T-cell (primary cell): ENCODE measurements at places on chromosomes 5 and 9. TPM values are rescaled to one million over a fixed set of nuclear protein-coding genes. Genes with fewer than 3 reads are reported as not detected.

- H3K27ac ChIP-seq: no peak overlapping the region
- H3K4me3 ChIP-seq: no peak overlapping the region
- H3K36me3 ChIP-seq: no peaks in the 10 kb centered on the region
- H3K4me1 ChIP-seq: no peaks in the 10 kb centered on the region
- no peak for DNase-seq
These were observed 79.3 kb downstream of the BRINP1 start for GRCh38 chr9:119289740-119290433.

GRCh38 chr5:88666761-88667495 lies 216.1 kb downstream of the MEF2C start:
- H3K36me3 ChIP-seq: no peaks in the 10 kb centered on the region
- no peak for DNase-seq
- peak overlapping the region; percentile 33 for H3K4me3 ChIP-seq

- H3K36me3 ChIP-seq: no peaks in the 10 kb centered on the region
- no peak overlapping the region for H3K27ac ChIP-seq
- no peaks in the 10 kb centered on the region for H3K4me1 ChIP-seq
- no peaks in the 10 kb centered on the region for H3K27me3 ChIP-seq
- no peak for DNase-seq
- H3K4me3 ChIP-seq: no peak overlapping the region
These were observed 8.1 kb upstream of the CCDC187 start for GRCh38 chr9:136312009-136312375.

Gene CAMK4
- 243 TPM for total RNA-seq

GRCh38 chr9:92512622-92513021 lies 23.2 kb downstream of the ECM2 start:
- no peaks in the 10 kb centered on the region for H3K36me3 ChIP-seq
- no peak overlapping the region for H3K4me3 ChIP-seq
- no peak overlapping the region for H3K27ac ChIP-seq
- no peaks in the 10 kb centered on the region for H3K4me1 ChIP-seq
- DNase-seq: no peak

DNA sequence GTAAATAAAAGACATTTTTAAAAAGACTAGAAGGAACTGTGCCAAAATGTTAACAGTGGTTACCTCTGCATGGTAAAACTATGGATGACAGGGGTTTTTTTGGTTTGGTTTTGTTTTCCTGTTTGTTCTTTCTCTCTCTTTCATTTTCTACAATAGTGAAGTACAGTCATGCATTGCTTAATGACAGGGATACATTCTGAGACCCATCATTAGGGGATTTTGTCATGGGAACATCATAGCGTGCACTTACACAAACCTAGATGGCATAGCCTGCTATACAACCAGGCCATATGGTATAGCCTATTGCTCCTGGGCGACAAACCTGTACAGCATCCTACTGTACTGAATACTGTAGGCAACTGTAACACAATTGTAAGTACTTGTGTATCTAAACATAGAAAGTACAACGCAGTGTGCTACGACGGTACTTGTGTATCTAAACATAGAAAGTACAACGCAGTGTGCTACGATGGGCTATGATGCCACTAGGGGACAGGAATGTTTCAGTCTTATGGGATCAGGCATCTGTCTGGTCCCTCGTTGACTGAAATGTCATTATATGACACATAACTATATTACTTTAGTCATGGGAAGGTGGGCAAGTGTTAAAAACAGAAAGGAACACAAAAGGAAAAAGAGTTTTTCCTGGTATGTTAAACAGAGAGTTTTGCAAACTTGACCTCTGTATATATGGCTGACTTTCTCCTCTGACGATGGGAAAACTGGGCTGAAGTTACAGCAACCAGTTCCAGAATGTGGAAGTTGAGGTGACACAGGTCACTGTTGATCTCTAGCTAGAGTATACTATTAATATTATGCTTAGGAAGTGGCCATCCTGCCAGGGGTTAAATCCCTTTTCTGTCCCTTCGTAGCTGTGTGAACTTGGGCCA lies 7.4 kb upstream of the ADAM19 start:
- no peaks in the 10 kb centered on the region for H3K36me3 ChIP-seq
- no peaks in the 10 kb centered on the region for H3K27me3 ChIP-seq
- H3K27ac ChIP-seq: no peak overlapping the region
- H3K4me1 ChIP-seq: no peaks in the 10 kb centered on the region

- H3K27me3 ChIP-seq: no peaks in the 10 kb centered on the region
- H3K4me3 ChIP-seq: no peak overlapping the region
- H3K36me3 ChIP-seq: no peaks in the 10 kb centered on the region
- H3K4me1 ChIP-seq: no peaks in the 10 kb centered on the region
- DNase-seq: no peak
These were observed 69.0 kb downstream of the ADAMTSL1 start for GRCh38 chr9:18542837-18543405.

Gene LTC4S
- total RNA-seq: 8.1 TPM

- no peak overlapping the region for H3K4me3 ChIP-seq
- no peaks in the 10 kb centered on the region for H3K27me3 ChIP-seq
- no peaks in the 10 kb centered on the region for H3K36me3 ChIP-seq
- no peak for DNase-seq
These were observed 54.3 kb upstream of the ZSWIM6 start for GRCh38 chr5:61277781-61278180.

GRCh38 chr5:16749626-16750025 lies 132.8 kb upstream of the RETREG1 start:
- no peak for DNase-seq
- H3K36me3 ChIP-seq: no peaks in the 10 kb centered on the region
- H3K27me3 ChIP-seq: no peaks in the 10 kb centered on the region
- no peaks in the 10 kb centered on the region for H3K4me1 ChIP-seq
- H3K4me3 ChIP-seq: no peak overlapping the region
- no peak overlapping the region for H3K27ac ChIP-seq

- no peaks in the 10 kb centered on the region for H3K4me1 ChIP-seq
- peaks cover 5% of the 10 kb centered on the region for H3K27me3 ChIP-seq
These were observed 40.0 kb upstream of the ARSB start for GRCh38 chr5:79025054-79025472.

DNA sequence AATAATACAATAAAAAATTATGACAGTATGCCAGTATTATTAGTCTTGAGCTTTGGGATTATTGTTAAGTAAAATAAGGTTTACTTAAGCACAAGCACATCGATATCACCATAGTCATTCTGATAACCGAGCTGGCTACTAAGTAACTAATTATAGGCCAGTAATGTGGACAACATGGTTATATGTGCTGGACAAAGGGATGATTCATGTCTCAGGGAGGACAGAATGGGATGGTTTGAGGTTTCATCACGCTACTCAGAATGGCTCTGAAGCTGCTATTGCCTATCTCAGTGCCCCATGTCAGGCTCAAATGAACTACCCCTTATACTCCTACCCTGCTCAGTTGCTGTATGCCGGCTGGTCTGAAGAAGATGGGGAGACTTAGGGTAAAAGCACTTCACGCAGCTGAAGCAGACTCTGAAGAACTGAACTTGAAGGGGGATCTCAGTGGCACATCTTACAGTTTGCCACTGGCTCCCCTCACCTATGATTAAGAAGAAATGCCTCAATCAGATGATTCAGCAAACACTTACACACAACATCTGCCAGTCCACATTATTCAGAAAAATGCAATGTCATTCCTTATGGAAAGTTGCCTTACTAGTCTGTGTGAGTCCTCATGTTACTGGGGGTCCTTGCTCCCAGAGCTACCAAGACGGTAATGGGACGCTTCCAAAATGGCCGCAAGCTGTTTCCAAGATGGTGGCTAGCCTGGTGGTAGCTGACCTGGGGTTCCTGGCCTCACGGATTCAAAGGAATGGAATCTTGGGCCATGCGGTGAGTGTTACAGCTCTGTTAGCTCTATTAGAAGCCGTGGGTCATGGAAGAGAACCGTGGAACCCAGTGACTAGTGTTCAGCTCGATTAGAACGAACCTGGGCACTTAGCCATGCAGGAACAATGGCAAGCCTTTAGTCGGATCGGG lies 1098.6 kb downstream of the TAF11L14 start:
- H3K4me1 ChIP-seq: no peaks in the 10 kb centered on the region
- no peak overlapping the region for H3K4me3 ChIP-seq
- no peak overlapping the region for H3K27ac ChIP-seq
- H3K27me3 ChIP-seq: no peaks in the 10 kb centered on the region

Gene FAM221B
- total RNA-seq: not detected

DNA sequence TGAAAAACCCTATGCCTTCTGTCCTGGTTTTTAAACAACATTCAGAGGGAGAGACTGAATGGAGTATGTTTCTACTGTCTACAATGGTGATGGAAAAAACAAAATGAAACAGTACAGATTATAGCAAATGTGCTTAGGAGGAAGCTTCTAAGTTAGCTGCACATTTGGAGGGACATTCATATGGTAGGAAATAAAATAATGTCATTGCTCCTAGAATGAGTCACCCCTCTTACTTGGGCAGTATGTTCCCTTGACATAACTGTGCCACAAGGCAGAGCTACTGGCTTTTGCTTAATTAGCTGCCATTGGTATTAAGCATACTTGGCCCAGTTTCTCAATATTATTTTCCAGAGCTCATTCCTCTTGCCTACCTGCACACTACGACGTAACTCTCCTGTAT lies 128.9 kb downstream of the GDNF start:
- no peaks in the 10 kb centered on the region for H3K27me3 ChIP-seq
- no peak overlapping the region for H3K27ac ChIP-seq
- no peaks in the 10 kb centered on the region for H3K4me1 ChIP-seq
- no peak for DNase-seq
- H3K4me3 ChIP-seq: no peak overlapping the region

DNA sequence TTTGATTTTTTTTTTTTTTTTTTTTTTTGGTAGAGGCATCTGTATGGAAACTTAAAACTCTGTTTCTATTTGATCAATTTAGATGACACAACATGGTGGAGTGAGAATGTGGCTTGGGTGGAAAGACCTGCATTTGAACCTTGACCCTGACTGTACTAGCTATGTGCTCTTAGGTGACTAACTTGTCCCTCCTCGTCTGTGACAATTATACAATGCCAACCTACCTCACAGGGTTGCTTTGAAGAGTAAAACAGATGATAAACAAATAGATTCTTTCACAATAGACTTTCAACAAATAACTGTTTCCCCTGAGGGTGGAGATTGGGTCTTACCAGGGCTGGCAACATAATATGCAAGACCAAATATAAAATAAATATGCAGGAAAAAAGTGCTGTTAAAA lies 109.3 kb downstream of the CRB2 start:
- H3K36me3 ChIP-seq: no peaks in the 10 kb centered on the region
- no peak for DNase-seq
- no peak overlapping the region for H3K4me3 ChIP-seq
- H3K4me1 ChIP-seq: no peaks in the 10 kb centered on the region
- H3K27me3 ChIP-seq: no peaks in the 10 kb centered on the region
- no peak overlapping the region for H3K27ac ChIP-seq

GRCh38 chr5:152177626-152178349 lies 227.3 kb downstream of the NMUR2 start:
- no peaks in the 10 kb centered on the region for H3K27me3 ChIP-seq
- H3K27ac ChIP-seq: no peak overlapping the region
- no peaks in the 10 kb centered on the region for H3K36me3 ChIP-seq
- no peak for DNase-seq
- H3K4me1 ChIP-seq: no peaks in the 10 kb centered on the region
- H3K4me3 ChIP-seq: no peak overlapping the region

Gene NR6A1
- total RNA-seq: 0.39 TPM

DNA sequence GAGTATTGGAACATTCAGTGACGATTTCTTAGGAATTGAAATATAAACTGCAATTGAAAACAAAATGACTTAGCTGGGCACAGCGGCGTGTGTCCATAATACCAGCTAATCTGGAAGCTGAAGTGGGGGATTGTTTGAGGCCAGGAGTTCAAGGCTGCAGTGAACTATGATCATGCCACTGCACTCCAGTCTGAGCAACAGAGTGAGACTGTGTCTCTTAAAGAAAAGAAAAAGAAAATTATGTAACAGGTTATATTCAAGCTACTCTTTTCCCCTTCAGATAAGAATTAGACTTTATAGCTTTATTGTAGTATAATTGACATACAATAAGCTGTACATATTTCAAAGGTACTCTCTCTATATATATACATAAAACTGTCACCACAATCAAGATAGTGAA lies 6.4 kb downstream of the SLC26A2 start:
- no peak overlapping the region for H3K4me3 ChIP-seq
- H3K27me3 ChIP-seq: no peaks in the 10 kb centered on the region
- H3K36me3 ChIP-seq: peaks cover 2% of the 10 kb centered on the region
- H3K27ac ChIP-seq: no peak overlapping the region
- no peak for DNase-seq

DNA sequence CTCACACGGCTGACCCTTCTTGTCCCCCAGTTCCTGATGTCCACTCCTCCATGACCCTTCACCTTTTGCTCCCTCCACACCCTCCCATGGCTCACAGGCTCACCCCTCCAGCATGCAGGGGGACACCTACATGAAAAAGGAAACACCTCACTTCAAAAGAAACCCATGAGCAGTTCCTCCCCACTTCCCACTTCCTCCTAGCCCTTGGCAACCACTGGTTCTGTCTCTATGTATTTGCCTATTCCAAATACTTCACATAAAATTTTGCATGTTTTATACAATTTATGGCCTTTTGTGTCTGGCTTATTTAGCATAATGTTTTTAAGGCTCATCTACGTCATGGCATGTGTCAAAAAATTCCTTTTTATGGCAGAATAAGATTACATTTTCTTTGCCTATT lies 100.2 kb upstream of the S1PR3 start:
- no peak for DNase-seq
- H3K27me3 ChIP-seq: no peaks in the 10 kb centered on the region
- H3K36me3 ChIP-seq: no peaks in the 10 kb centered on the region
- H3K27ac ChIP-seq: no peak overlapping the region

GRCh38 chr5:31192442-31192841 lies 1.0 kb upstream of the CDH6 start:
- no peaks in the 10 kb centered on the region for H3K36me3 ChIP-seq
- H3K4me3 ChIP-seq: no peak overlapping the region
- no peak for DNase-seq
- H3K27me3 ChIP-seq: peaks cover 26% of the 10 kb centered on the region
- no peaks in the 10 kb centered on the region for H3K4me1 ChIP-seq

DNA sequence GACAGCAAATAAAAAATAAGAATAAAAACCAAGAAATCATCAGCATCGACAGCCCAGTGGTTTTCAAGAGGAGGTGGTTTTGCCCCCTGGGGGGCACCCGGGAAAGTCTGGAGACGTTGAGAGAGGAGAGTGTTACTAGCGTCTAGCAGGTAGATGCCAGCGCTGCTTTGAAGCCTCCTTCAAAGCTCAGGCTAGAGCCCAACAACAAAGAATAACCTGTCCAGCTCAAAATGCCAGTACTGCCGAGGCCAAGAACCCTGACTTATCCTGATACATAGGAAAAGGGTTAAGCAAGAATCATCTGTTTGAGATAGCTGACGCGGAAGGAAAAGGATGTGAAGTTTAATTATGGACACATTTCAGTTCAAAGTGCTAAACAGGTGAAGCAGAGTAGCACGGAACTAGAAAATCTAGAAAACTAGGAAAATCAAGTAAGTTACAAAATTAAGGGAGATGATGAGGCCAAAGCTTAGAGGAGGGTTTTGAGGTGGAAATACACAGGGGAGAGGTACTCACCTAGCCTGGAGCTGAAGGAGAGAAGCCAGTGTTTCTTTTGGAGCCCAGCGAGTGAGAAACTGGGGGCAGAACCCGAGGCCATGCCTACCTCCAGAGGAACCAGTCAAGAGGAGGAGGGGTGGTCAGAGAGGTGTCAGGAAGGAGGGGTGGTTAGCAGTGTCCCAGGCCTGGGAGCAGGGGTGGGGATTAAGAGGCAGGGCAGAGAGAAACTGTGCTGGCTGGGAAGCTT lies 121.0 kb upstream of the RETREG1 start:
- no peaks in the 10 kb centered on the region for H3K4me1 ChIP-seq
- H3K27ac ChIP-seq: no peak overlapping the region
- H3K4me3 ChIP-seq: no peak overlapping the region
- DNase-seq: no peak
- peaks cover 15% of the 10 kb centered on the region for H3K27me3 ChIP-seq

- no peak overlapping the region for H3K27ac ChIP-seq
- H3K4me1 ChIP-seq: peaks cover 14% of the 10 kb centered on the region
These were observed 795 bp downstream of the DAB2IP start for GRCh38 chr9:121652021-121652837.
